Fibroblast of upper back skin (primary cell): ENCODE measurements at places on chromosomes 13 and 19.

DNA sequence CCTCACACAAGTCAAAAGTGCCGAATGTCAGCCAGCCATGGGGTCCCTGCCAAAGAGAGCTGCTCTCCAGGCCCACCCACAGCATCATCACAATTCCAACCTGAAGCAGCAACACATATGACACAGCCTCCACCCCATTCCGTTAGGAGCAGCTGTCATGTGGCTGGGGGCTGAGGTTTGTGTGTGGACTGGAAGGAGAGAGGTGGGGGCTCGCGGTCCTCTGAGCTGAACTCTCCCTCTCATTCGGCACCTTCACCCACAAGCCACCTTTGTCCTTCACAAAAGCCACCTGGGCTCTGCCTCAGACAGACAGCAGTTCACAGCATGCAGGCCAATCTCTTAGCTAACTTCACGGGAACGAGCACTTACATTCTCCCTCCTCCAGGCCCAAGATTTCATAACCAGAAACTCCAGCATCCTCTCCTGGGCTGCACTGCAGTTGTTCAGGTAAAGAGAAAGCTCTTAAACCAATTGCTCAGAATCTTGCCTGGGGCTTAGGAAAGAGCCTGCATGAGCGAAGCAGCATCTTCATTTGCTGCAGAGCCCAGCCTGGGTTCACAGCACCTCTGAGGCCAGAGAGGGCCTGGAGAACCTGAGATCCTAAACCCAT, 7.2 kb downstream of the RAB20 start:
- DNase-seq, result no peak

DNA sequence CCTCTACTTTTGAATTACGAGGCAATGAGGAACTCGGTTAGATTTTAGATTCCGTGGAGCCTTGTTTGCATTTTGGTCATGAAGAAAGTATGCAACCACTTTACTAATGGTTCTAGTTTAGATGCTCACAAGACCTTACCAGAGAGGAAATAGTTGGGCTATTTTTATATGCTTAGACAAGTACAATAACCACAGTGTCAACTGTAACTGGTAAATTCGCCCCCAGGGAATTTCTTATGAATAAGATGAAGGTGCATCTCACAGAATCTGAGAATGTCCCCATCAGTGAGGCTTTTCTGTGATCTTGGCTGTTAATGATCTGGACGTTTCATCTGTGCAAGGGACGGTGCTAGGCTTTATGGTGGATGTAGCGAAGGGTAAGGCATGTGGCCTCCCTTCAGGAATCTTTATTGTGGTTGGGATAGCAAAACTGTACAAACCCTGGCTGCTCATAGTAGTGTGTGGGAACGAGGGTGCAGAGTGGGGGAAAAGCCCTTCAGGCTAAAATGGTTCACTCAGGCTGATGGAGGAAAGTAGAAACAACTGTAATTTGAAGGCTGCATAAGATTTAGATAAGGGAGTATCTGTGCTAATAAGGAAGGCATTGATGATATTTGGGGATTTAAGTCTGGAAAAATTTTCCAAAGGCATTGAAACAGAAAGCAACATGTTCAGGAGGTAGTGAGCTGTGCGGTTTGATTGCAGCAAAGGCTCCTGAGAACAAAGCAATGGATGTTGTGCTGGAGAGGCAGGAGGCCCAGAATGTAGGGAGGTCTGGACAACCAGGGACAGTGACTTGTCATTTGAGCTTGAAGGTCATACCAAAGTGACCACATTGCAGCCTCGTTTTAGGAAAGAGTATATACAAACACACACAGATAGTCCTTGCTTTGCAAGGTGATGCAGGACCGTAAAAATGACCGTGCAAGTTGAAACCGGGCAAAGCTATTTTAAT, 28.4 kb downstream of the UBAC2 start:
- peak; percentile 86 for DNase-seq

DNA sequence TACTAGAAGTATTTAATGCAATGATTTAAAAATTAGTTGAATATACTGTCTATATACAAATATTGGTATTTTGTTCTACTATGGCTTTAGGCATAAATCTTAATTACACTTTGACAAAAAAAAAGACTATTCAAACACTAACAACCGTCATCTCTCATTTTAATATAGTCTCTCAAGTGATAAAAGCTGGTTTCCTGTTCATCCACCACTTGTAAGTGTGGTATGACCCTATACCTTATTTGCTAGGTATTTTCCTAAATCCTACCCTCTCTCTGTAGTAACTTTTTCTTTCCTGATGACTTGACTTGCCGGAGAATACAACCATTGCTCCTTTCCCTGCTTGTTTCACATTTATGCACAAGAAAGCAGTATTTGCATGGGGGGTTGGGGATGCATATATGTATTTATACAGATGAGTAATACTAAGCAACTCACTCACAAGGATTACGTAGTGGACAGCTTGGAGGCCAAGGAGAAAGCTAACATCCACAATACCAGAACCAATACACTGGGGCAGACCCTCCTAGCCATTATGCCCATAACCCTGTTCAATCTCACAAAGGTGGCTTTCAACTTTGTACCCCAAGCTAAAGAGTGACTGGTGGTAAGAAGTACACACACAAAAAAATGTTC, 12.7 kb upstream of the EFNB2 start:
- no peak for DNase-seq

DNA sequence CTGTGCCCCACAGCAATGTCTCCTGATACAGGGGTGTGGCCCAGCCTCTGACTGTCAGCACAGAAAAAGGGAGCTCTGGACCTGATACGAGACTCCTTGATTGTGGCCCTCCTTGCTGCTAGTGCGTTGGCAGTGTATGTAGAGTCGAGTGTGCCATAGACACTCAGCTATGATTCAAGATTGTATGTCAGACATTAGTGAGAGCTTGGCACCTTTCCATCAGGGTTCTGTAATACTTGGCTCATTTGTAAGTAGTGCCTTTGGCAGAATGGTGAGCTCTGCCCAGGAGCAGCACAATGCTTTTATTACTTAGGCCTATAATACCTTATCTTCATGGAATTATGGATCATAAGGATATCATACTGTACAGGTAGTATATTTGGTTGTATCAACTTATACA, 83.4 kb downstream of the ATP8A2 start:
- no peak for DNase-seq

GRCh38 chr13:95360464-95361097, 59.3 kb upstream of the ABCC4 start:
- DNase-seq, result no peak

DNA sequence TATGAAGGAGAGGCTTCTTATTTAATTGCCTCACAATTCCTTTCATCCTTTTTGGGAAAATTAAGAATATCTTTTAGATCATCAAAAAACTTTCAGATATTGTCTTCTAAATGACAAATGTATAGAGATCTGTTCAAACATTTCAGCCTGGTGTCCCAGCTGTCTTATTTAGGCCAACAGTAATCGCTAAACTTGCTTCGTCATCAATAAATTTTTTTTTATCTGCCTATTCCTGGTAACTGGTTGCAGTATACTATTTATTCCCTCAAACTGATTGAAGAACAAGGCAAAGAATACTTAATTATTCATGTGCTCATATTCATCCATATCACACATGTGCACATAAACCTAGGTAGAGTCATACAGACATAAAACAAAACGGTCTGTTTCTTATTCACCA, 5.3 kb upstream of the MYO16 start:
- DNase-seq, result no peak
